ENCODE measurements at places on chromosomes 12 and 14.

DNA sequence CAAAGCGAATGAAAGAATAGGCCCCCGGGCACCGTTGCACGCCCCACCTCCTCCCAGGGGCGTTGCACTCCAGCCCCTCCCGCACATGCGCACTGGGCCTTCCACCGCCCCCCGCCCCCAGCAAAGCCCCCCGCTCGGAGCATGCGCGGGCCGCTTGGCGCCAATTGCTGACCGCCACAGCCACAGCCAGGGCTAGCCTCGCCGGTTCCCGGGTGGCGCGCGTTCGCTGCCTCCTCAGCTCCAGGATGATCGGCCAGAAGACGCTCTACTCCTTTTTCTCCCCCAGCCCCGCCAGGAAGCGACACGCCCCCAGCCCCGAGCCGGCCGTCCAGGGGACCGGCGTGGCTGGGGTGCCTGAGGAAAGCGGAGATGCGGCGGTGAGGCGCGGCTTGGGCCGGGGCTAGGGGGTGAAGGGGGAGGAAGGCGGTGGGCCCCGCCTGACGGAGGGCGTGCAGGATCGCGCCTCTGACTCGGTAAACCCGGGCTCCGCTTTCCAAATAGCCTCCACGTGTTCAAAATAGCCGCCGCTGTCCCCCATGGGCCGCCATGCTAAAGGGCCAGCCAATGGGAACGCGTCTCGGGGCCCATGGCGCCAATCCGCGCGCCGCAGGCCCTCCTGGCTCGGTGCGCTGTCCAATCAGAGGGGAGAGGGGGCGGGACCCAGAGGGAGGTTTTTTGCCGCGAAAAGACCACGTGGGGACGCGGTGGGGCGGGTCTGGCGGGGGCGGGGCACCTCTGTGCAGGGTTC is at the start of gene UNG:
TSS of gene UNG (plus strand) at position 163 of the 748 bp plus-strand sequence. CDS start at position 246, 83 bp downstream.
- DNase-seq = peak; percentile 99

DNA sequence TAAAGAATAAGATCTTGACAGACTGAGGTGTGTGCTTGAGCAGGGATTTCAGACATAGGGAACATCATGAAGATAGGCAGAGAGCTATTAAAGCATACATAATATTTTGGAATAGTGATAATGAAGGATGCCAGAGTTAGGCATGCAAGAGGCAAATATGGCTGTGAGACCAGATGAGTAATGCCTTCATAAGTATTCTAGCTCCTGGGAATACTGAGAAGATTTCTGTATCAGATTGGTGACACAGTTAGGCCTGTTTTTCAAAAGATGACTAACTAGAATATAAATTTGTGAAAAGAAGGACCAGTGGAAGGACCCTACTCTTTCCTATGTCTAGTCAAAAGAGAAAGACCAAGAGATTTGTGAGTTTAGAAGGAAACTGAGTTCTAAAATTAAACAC is 108.8 kb downstream of the TXNDC16 start:
- no peak for DNase-seq

- DNase-seq = no peak
These were observed 260.8 kb upstream of the G2E3 start for GRCh38 chr14:30297876-30298795.

DNA sequence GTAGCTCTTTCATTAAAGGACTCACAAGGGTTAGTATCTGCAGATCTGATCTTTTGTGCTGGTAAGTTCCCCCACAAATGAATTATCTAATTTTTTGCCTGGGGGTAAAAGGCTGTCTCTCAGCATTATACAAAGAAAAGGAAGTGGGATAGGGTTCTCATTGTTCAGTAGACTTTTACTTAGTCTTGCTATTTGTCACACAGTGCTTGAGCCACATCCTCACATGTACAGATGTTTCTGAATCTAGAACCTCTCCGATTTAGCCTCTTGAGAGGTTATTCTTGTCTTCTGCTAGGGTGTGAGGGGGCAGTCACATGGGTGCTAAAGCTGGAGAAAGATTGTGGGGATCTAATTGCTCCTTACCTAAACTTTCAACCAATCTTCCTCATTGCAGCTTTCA is 93.0 kb downstream of the SLC41A2 start:
- no peak for DNase-seq

- no peak for DNase-seq
These were observed 24.3 kb downstream of the SEL1L start for GRCh38 chr14:81509321-81509720.

DNA sequence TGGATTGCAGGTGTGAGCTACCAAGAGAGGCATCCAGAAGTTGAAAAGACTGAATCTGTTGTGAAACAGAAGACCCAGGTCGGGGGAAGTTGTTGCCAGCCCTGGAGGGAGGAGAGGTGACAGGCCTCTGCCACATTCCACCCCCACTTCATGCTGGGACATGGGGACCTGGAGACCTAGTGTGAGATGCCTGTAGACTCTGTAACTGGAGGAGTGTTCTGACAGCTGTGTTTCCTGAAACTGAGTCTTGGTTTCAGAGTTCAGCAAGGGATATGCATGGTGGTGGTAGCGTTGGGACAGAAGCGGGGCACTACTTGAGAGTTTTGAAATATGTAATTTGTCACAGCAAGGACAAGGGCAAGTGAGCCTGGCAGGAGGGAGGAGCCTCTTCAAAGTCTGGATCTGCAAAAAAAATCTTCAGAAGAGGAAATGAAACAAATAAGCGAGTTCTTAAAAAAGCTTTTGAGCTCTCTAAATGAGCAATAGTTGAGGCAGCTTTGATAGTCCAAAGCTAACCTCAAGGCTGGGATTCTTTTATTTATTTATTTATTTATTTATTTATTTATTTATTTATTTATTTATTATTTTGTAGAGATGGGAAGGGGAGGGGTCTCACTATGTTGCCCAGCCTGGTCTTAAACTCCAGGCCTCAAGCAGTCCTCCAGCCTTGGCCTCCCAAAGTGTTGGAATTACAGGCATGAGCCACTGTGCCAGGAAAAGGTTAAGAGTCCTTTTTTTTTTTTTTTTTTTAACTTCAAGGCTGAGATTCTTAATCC is 58.9 kb upstream of the EEA1 start:
- DNase-seq = no peak

DNA sequence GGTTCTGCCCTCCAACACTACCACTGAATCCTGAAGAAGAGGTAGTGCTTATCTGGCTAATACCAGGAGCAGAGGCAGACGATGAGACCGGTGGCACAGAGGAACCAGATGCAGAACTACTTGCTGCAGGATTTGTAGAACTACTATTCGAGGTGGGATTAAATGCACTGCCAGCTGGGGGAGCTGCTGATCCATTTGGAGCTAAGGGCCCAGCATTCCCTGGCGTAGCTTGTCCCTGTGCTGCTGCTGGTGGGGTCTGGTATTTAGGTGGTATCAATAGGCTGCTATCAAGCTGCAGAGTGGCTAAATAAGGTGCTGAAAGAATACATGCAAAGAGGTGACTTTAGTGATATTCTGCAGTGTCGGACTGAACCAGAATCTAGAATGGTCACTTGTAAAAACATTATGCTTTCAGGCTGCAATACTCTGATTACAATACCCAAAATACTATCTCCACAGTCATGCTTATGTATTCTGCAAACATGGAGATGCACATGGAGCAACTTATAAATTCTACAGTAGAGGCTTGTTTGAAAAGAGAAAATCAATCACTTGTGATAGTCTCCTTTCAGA is 294.2 kb downstream of the MED13L start:
- no peak for DNase-seq

GRCh38 chr14:98240376-98240775 is 1031.6 kb downstream of the BCL11B start:
- DNase-seq = no peak

DNA sequence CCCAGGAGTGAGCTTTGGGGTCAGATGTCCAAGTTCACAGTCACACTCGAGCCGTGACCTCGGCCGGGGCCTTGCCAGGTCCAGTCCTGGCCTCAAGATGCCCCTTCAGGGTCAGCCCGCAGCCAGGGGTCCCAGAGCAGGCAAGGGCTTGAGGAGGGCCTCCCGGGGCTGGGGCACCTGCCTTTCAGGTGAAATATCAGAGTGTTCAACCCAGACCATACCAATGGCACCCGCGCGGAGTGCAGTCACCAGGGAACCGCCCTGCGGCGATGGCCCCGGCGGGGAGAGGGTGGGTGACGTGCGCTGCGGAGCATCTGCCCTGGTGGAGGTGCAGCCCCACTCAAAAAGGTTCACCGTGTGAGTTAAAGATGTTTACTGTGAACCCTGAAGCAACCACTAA is 16.9 kb downstream of the LRCOL1 start:
- DNase-seq = no peak

GRCh38 chr14:23008831-23009230 is 1.1 kb downstream of the C14orf93 start:
- no peak for DNase-seq

DNA sequence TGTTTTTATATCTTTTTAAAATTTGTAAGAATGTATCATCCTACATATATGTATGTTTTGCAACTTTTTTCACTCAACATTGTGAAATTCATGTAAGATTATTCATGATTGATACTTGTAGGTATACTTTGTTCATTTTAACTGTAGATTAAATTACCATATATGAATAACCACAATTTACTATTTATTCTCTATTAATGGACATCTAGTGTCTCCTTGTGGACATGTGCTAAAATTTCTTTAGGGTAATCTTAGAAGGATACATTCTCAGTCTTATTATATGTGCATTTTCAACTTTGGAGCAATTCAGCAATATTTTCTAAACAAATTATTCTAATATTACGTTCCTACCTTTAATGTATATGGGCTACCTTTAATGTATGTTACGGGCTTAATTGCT is 192.4 kb downstream of the FUT8 start:
- no peak for DNase-seq

DNA sequence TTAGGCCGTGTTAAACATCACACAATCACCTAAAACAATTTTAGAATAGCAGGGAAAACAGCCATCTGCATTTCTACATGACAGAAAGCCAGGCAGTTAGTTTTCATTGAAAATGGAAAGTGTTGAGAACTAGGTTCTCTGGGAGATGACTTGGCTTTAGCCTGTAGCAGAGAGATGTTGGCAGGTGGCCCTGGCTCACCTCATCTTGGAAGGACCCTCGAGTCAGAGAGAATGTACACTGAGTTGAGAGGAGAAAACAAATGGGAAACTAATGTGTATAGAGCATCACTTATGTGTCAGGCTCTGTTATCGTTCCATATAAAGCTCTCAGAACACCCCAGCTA is 51.9 kb downstream of the SUSD6 start:
- DNase-seq = peak; percentile 86

DNA sequence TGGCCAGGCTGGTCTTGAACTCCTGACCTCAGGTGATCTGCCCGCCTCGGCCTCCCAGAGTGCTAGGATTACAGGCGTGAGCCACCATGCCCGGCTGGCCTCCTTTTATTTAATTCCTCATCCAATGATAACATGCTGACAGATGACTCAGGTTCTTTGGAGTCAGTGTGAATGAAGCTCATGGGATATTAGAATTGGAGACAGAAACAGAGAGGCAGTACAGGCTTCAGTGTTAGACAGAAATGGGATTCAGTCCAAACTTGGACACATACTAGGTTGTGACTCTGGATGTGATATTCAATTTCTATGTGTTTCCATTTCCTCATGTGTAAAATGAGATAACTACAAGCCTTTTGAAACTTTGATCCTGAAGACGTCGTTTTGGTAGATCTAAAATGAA is 47.3 kb downstream of the PDE3A start:
- DNase-seq = no peak

GRCh38 chr12:118402251-118402650 is 25.9 kb downstream of the SUDS3 start:
- no peak for DNase-seq

GRCh38 chr12:69097619-69098368 is 141.6 kb upstream of the CPSF6 start:
- no peak for DNase-seq

- DNase-seq = no peak
These were observed 20.9 kb downstream of the PLEKHA5 start for GRCh38 chr12:19150273-19150900.

- DNase-seq = no peak
These were observed 9.8 kb downstream of the ZNF385A start for GRCh38 chr12:54374562-54375258.

GRCh38 chr12:117085318-117085947 is 13.8 kb downstream of the TESC start:
- DNase-seq = no peak

DNA sequence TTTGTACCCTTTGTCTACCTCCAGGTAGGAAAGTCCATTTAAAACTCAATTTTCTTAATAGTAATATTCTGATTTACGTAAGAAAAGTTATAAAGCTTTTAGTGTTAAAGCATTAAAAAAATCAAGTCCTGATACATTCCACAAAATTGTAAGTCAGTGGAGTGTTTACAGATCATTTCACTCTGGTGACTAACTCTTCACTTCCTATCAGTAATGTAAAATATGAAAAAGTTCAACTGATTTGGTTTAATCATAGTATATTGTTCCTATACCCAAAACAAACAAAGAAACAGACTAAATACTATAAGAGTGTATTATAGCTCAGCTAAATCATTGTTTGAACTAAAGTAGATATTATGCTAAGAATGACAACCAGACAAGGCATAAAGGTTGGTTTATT is 85.9 kb downstream of the VEZT start:
- no peak for DNase-seq

GRCh38 chr12:101859664-101860607 is 17.4 kb upstream of the DRAM1 start:
- DNase-seq = no peak

- no peak for DNase-seq
These were observed 4.4 kb downstream of the CHST11 start for GRCh38 chr12:104460973-104461698.

- DNase-seq = no peak
These were observed 110.8 kb upstream of the SRRM4 start for GRCh38 chr12:118870551-118870950.

DNA sequence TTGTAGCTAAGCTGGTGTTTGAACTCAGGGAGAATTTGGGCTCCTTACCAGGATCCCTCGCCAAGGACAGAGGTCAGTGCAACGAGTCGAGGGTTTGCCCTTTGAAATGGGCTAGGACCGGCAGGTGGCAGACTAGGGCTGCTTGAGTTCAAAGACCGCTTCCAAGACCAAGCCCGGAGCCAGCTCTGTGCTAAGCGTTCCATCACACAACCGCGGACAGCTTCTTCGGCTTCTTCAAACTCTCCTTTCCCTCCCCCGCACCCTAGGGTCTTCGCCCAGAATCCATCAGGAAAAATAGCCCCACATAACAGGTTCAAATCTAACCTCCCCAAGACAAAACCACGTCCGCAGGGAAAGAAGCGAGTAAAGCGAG is 705 bp upstream of the FLVCR2 start:
- peak; percentile 82 for DNase-seq

- DNase-seq = no peak
These were observed 22.2 kb upstream of the OVCH1 start for GRCh38 chr12:29519585-29520182.

GRCh38 chr14:50001151-50001998 is 108.5 kb downstream of the ARF6 start:
- DNase-seq = peak; percentile 69

- no peak for DNase-seq
These were observed 470.3 kb downstream of the VRK1 start for GRCh38 chr14:97267509-97267908.

GRCh38 chr14:100670017-100670752 is 56.5 kb upstream of the DLK1 start:
- no peak for DNase-seq

DNA sequence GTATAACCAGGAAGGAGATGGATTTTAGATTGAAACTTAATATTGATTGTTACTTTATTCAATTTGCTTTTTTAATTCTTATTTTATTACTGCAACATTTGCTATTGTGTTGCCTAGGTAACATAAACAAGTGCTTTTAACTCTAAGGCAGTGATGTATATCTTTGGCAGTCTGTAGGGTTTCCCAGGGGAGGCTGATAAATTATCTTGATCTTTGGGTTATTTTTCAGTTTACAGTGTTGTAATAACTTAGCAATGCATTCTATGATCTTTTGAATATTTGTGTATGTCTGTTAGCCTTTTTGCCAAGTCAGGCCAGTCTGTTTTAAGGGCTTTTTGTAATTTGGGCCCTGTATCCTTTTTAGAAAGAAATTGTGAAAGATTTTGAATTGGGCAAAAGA is 7.8 kb upstream of the DTD2 start:
- no peak for DNase-seq

Data from left forelimb (tissue), 1 donor.